Nucleus accumbens (tissue), 56 donors: ENCODE measurements at places on chromosomes 13 and 19.
A peak's percentile ranks its signal among the peaks of the same experiment; 100 is the strongest.

GRCh38 chr19:16969135-16969534 is 57.5 kb downstream of the CPAMD8 start:
- no peak for DNase-seq

DNA sequence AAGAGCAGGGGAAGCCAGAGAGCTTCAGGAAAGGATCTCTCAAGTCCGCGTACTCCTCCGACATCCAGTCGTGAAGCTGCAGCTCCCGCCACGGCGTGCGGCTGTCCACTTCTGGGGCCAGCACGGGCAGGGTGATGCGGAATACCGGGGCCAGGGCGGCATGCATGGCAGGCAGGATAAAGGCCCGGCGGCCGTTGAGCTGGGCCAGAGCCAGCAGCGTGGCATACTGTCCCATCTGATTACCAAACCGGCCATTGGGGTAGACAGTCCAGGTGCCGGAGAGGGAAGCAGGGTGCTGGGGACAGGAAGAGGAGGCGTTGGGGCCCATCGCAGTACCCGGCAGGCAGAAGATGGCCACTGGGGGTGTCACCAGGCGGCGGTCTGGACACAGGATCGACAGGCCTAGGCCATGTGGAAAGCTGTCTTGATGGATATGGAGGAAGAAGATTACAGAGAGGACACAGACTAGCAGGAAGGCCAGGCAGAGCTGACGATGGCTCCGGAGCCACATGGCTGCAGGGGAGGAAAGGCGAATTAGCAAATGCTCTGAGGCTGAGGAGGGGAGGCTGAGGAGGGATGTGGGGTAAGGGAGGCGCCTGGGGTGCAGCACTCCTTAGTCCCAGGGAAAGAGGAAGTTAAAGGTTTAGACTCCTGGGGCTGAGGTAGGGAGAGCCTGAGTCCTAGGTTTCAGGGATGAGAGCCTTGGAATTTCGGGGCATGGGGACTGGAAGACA is 1.5 kb downstream of the FUT1 start:
- DNase-seq, result no peak

DNA sequence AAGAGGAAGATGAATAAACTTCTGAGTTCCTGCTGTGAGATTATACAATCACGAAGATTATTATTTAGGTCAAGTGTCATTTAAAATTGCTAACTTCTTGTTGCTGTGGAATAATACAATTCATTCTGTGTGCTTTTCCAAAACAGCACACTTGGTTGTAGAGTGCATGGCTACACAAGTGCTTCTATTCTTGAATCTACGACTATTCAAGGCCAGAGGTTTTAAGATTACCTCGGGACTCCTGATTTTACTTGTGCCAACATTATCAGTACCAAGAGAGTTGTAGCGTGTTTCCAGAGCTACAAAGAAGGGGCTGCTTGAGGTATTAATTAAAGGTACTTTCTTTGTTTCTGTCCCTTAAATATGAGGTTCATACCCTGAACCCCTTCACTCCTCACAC is 234.0 kb upstream of the PCDH9 start:
- DNase-seq, result no peak

DNA sequence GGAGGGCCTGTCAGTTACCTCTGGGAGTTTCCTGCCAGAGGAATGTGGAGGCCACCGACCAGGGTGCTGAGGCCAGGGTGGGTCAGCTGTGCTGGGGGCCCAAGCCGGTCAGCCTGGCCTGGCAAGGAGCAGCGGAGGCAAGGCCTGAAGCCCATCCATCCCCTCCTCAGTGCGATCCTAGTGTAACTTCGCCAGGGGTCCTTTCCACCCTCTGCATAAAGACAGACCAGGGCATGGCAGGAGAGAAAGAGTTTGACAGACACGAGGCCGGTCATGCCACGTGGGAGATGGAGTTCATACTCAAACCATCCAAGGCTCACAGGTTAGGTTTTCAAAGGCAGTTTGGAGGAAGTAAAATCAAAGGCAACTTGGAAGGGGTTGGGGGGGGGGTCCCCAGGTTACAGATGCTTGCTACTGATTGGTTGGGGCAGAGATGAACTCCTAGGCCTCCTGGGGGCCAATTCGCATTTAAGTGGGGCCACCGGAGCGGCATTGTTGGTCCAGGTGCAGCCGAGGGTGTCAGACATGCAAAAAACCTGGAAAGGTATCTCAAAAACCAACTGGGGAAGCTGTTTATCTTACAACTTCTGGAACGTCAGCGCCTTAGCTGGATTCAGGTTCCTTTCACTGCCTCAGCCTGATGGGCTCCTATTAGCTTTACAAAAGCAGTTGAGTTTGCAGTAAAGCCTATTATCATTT is 36.8 kb upstream of the DPRX start:
- no peak for DNase-seq

- no peak for DNase-seq
Observed at GRCh38 chr13:39284801-39285388, 246.6 kb downstream of the NHLRC3 start.

- DNase-seq, result no peak
Observed at GRCh38 chr13:40971321-40971720, 47.8 kb downstream of the ELF1 start.

DNA sequence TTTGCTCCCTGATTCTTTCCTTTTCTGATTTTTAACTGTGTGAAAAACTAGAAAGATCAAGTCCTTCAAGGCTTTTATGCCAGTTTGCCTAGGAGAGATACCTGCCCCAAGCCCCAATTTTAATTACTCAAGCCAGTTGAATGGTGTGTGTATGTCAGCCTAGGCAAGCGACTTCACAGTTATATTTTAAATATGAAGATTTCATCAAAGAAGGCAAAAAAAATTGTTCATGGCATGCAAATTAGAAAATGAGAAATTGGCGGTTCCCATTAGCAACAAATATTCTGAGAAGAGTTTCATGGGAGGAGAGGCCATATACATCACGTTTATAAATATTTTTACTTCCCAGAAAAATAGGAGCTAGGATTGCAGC is 167.6 kb downstream of the SLC7A1 start:
- no peak for DNase-seq

- DNase-seq, result no peak
Observed at GRCh38 chr19:3470500-3471128, 9.7 kb downstream of the SMIM24 start.

DNA sequence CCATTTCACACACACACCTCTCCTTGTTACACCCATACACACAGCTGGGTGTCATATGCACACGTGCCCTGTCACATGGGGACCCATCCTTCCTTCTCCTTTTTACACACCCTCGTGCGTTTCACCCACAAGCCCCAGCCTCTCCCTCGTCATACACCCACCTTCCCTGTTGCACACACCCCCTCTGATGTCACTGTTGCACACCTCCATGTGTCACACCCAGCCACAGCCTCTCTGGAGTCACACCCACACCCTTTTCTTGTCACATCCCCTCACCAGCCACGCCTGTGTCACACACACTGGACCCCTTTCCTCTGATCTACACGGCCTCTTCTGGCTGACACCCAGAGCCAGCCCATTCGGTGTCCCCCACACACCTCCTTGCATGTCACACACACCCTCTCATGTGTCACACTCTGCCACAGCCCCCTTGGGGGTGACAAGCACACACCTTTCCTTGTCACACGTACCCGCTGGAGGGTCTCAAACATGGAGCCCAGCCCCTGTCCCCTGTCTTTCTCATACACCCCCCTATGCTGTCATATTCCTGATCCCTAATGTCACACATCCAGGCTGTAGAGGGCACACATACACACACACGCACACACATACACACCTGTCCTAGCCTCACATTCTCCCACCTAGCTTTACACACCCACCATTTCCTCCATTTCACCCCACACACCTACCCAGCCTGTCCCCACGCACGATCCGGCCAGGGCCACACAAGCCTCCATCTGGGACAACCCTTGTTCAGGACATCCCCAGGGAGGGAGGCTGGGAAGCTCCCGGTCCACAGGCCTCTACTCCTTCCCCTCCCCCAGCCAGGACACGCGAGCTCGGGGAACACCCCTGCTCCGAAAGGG is 1.4 kb downstream of the NOVA2 start:
- peak; percentile 80 for DNase-seq

- no peak for DNase-seq
Observed at GRCh38 chr19:20612711-20613316, 47.2 kb upstream of the ZNF737 start.

DNA sequence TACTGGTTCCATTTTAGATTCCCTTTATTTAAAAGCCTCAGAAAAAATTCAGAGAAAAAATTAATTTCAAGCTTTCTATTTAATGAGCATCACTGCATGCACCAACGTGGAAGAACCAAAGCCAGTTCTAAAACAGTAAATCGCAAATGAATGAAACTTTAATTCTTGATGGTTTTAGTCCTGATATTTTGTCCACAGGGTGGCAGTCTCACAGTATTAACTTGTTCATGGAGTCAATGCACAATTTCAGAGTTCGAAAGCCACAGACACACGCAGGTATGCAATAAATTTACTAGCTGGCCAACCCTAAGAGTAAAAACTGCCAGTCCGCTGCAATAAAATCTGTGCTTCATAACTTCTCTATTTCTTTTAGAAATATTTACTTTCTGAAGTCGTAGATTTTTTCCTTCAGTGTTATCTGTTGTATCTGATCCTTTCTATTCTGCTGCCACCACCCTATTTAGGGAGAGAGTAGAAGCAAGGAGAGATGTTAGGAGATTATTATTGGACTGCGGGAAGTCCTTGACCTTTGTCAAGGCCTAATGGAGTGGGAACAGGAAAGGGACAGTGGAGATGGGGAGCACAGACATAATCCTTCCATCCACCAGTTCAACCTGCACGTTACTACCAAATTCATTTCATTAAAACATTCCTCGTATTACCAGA is 7.0 kb upstream of the WBP4 start:
- no peak for DNase-seq

DNA sequence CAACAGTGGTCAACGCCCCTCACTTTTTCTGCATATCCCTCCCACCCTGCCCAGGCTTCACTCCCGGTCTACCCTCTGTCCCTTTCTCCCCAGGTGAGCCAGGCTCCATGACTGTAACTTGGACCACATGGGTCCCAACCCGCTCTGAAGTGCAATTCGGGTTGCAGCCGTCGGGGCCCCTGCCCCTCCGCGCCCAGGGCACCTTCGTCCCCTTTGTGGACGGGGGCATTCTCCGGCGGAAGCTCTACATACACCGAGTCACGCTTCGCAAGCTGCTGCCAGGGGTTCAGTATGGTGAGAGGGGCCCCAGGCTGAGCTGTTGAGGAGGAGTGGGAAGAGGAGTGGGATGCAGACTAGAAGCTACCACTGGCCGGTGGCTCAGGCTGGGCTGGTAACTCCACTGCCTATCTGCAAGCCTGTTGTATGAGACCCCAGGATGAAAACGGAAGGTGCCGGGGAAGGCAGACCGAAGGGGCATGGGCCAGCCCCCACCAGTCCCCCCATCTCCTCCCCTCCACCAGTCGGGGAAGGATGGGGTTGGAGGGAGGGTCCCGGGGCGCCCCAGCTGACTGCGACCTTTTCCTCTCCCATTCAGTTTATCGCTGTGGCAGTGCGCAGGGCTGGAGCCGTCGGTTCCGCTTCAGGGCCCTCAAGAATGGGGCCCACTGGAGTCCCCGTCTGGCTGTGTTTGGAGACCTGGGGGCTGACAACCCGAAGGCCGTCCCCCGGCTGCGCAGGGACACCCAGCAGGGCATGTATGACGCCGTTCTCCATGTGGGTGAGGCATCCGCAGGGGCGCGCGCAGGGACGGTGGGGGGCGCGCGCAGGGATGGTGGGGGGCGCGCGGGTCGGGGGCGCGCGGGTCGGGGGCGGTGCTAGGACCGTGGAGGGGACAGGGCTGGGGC is 14.4 kb downstream of the ACP7 start:
- no peak for DNase-seq

GRCh38 chr19:6590827-6591319 is at the start of gene CD70:
Gene CD70 (minus strand): TSS chr19:6591150. CDS start chr19:6591002, 148 bp downstream.
- DNase-seq, result no peak

DNA sequence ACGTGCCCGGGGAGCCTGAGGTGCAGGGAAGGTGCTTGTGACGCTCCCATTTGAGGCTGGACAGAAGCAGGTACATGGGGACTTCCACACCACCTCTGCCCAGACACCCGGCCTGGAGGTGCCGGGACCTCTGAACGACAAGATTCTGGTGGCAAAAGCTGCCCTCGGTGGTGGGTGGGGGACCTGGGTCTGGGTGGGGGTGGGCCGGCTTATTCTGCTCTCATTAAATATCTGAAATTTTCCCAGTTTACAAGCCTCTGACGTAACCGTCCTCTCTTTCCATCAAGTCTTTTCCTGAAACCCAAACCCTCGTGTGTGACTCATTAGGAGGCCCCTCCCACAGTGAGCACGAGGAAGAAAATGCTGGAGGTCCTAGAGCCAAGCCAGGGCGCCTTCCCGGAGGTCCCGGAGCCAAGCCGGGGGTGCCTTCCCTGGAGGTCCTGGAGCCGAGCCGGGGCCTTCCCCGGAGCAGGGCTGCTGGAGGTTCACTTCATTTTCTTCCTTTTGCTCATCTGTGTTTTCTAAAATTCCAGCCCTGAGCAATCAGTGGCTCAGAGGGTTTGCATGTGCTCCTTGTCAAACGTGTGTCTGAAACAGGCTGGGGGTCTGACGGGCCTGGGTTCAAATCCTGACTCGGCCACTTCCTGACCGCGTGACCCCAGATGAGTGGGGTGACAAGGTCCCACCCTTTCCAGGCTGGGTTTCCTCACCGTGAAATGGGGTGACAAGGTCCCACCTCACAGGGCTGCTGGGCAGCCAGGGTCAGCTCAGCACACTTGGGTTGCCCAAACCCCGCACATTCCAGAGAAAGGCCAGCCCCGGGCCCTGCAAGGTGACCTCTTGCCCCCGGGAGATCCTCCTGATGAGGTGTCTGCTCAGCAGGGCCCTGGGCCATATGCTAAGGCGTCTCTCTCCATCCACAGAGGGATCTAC is 10.0 kb downstream of the CFD start:
- DNase-seq, result no peak

GRCh38 chr13:22086597-22087330 is 415.9 kb downstream of the FGF9 start:
- no peak for DNase-seq

- no peak for DNase-seq
Observed at GRCh38 chr19:30895946-30896345, 453.3 kb downstream of the TSHZ3 start.

- DNase-seq, result no peak
Observed at GRCh38 chr19:41364524-41365391, 809 bp upstream of the B9D2 start.

DNA sequence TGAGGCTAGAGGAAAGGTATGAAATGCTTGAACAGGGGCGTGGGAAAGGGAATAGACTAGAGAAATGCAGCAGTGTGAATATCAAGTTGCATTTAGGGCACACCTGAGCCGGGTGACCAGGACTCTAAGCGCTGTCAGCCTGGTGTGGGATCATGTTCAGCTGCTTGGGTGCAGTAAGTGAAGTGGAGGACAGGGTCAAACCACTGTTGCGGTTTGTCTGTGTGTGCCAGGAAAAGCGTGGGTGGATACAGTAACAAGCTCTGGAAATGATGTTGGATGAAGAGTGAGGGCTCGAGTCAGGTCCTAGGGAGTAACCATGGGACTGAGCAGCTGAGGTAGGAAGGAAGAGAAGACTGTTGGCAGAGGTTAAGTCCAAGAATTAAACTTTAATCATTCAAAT is 15.8 kb downstream of the DGKH start:
- no peak for DNase-seq
